NCI-H460 (cell line): ENCODE measurements at places on chromosomes 11 and 22. TPM values are rescaled to one million over a fixed set of nuclear protein-coding genes. Genes with fewer than 3 reads are reported as not detected.

GRCh38 chr11:7749456-7749855 lies 43.2 kb upstream of the OVCH2 start:
- no peak for DNase-seq

GRCh38 chr11:96288915-96289314 lies 54.1 kb downstream of the MAML2 start:
- no peak for DNase-seq

DNA sequence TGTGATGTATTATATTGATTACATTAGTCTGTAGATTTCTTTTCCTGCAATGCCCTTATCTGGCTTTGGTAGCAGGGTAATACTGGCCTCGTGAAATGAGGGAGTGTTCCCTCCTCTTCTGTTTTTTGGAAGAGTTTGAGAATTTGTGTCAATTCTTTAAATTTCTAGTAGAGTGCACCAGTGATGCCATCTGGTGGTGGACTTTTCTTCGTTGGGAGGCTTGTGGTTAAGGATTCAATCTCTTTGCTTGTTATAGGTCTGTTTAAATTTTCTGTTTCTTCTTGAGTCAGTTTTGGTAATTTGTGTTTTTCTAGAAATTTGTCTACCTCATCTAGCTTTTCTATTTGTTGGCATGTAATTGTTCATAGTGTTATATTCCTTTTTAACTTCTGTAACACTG lies 18.9 kb downstream of the SHANK3 start:
- no peak for DNase-seq

DNA sequence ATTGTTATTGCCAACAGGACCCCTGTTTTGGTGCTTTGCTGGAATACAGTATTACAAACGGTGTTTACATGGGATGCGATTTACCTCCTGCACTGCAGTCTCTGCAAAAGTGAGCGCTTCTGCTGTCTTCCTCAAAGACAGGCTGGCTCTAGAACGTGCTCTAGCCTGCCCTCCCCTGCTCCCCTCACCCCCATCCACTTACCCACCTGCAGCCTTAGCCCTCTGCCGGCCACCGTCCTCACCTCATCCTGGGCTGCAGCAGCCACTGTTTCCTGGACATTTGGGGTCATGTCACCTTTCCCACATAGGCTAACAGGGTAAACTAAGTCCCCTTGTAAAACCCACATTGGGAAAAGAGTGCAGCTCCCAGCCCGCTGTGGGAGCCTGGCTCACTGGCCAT lies 9.6 kb upstream of the PANX2 start:
- no peak for DNase-seq

DNA sequence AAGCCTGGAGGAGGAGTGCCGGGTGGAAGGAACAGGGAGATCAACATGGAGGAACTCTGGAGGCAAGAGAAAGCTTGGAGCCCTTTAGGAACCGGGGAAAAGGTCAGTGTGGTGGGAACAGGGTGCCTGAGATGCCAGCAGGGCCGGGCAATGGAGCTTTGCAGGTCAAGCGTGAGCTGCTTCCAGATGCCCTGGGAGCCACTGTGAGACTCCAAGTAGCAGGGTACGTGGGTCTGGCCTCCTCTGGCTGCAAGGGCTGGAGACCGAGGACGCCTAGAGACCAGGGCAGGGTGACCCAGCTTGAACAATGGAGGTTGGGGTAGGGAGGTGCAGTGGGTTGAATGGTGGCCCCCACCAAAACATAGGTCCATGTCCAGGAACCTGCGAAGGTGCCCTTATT lies 15.6 kb upstream of the EMID1 start:
- DNase-seq = no peak

DNA sequence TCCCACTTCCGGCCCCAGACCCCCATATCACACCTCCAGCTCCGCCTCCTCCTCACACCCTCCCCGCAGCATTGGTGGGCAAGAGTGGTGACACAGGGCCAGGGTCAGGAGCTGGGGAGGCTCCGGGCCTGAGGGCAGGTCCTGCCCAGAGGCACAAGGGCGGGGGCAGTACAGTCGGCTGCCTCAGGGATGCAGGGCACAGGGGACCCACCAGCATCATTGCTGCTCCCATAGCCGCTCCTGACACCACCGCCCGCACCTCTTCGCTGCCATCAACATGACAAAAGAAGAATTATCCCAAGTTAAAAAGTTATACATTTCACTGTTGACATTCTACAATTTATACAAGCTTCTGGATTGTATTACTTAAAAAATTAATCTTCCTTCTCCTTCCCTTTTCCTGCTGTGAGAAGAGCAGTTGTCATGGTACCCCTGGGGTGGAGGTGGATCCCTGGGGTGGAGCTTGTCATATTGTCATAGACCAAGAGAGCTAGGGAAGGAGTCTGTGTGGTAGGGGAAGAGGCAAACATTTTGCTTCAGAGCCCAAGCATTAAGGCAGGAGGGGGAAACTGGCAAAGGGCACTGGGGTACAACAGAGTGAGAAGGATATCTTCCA lies 4.1 kb downstream of the SBF2 start:
- no peak for DNase-seq

The SCGB1D1 gene
- total RNA-seq = not detected in 2 replicates

The ATG16L2 gene
- 3.8 and 5.1 TPM in 2 replicates for total RNA-seq

The EXPH5 gene
- total RNA-seq = 2.5 and 2.7 TPM in 2 replicates

GRCh38 chr11:126102436-126102981 lies 39.8 kb upstream of the CDON start:
- DNase-seq = no peak

GRCh38 chr11:73972620-73973449 lies 9.8 kb downstream of the UCP2 start:
- DNase-seq = no peak

The SAA4 gene
- not detected in 2 replicates for total RNA-seq

GRCh38 chr11:42802201-42802899 lies 509.4 kb upstream of the API5 start:
- no peak for DNase-seq

DNA sequence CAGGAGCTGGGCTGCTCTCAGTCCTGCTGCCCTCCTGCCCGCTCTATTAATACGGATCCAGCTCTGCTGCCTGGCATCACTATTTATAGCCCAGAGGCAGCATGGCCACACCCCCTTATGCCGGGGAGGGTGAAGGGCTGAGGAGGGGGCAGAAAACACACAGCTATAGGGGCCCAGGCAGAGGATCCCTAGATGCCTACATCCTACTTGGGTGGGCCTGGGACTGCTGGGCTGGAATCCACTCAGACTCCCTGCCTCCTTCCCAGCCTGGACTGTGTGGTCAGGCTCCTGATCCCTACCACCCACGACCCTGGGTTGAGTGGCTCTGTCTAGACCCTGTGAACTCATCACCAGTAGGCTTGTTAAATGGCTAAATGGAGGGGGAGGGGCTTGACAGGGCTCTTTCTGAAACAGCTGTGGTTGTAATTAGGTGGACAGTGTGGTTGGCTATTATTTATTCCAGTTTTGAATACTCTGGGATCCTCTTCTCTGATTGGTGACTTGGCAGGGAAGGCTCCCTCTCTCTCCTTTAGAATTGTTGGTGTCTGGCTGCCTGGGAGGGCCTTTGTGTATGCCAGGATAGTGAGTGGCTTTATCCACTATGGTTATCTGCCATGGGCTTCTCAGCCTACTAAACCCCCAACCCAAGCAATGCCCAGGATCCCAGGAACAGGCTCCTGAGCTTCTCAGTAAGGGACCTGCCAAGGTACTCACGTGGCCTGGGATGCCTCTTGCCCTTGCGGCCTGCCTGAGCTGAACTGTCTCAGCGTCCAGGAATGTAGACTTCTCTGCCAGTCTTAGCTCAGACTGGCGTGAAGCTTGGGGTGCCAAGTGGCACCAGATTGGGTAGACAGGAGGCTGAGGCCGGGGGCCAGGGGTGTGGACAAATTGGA lies 15.2 kb downstream of the PHLDB1 start:
- no peak for DNase-seq

- DNase-seq = no peak
Observed at GRCh38 chr22:30004694-30005093, 75.6 kb upstream of the HORMAD2 start.

The LRRC74B gene
- not detected in 2 replicates for total RNA-seq

The GRM5 gene
- not detected in 2 replicates for total RNA-seq

GRCh38 chr11:129959687-129960086 lies 42.9 kb downstream of the PRDM10 start:
- no peak for DNase-seq

- no peak for DNase-seq
Observed at GRCh38 chr22:38239101-38239761, 33.6 kb downstream of the TMEM184B start.

GRCh38 chr22:44385781-44386180 lies 73.0 kb upstream of the SHISAL1 start:
- no peak for DNase-seq

The LRRC4C gene
- 0.12 and 0.23 TPM in 2 replicates for total RNA-seq

DNA sequence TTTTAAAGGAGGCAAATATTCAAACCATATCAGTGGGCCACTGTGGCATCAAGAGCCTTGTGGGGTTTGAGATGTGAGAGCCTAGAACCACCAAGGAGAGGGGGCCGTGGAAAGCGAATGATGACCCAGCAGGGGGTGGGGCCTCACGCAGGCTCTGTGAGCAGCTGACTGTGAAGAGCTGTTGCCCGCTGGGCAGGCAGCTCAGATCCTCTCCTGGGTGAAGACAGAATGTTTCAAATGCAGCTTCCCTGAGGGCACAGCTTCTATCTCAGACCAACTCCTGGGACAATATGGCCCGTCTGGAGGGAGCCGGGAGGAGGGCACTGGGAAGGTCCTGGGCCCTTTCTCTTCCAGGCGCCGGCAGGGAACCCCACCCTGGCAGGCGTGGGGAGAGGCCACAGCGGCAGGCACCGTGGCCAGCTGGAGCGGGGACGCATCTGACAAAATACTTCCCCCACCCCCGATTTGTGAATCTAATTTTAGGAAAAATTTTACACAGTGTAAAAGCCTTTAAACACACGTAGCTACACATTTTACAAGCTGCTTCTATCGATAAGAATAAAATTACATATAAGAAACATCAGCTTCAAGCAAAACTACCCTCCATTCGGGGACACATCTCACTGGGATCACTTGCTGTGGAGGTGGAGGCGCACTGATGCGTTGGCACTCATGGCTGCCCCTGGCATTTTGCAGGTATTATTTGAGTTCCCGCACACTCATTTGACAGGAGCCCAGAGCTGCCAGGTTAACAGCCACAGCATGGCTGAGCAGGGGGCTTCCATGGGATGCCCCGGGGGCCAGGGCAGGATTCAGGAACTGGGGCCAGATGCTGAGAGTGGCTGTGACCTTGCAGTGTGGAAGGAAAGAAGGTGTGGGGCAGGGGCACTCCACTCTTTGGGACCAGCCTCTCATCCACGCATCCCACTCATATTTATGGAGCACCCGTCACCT lies 40.3 kb downstream of the PARVG start:
- no peak for DNase-seq

The MOGAT2 gene
- total RNA-seq = not detected in 2 replicates

DNA sequence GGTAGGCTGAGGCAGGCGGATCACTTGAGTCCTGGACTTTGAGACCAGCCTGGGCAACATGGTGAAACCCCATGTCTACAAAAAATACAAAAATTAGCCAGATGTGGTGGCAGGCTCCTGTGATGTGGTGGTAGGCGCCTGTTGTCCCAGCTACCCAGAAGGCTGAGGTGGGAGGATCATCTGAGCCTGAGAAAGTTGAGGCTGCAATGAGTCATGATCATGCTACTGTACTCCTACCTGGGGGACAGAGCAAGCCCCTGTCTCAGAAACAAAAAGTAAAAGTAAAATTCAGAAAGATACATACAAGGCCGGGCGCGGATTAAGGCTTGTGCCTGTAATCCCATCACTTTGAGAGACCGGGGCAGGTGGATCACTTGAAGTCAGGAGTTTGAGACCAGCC lies 6.3 kb downstream of the LDHAL6A start:
- DNase-seq = no peak

GRCh38 chr22:37128555-37129281 lies 19.2 kb upstream of the TMPRSS6 start:
- DNase-seq = no peak

GRCh38 chr11:118252688-118253087 lies 523 bp upstream of the MPZL3 start:
- DNase-seq = no peak

GRCh38 chr11:30990625-30991296 lies 378.8 kb downstream of the DCDC1 start:
- DNase-seq = no peak

GRCh38 chr11:100574894-100575769 lies 112.0 kb upstream of the ARHGAP42 start:
- peak; percentile 17 for DNase-seq

DNA sequence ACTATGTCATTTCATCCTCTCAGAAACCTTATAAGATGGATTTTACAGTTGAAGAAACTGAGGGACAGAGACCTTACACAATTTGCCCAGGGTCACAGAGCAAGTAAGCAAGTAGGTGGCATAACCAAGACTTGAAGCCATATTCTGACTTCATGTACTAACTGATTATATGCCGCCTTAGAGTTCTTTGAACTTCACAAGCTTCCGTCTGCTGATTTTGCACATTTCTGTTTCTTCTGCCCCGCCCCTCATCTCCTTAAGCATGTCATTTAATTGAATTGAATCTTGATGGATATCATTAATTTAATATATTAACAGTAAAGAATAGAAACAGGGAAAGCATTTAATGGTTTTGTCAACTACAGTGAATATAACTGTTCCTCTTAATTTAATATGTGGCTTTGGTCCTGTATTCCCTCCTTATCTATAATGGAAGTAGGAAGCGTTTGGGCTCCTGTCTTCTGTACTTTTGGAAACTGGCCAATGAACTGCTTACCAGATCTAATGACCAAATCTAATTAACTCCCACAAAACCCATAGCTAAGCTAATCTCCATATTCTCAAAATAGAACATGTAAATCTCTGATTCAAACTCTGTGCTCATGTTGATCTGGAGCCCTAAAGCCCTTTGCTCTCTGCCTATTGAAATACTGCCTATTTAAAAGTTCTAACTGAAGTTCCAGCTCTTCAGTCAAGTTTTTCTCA lies 30.4 kb downstream of the SIK2 start:
- no peak for DNase-seq

- no peak for DNase-seq
Observed at GRCh38 chr11:126438272-126438671, 82.8 kb downstream of the ST3GAL4 start.

GRCh38 chr11:32105871-32106560 lies 15.1 kb downstream of the RCN1 start:
- DNase-seq = no peak

The OR52A1 gene
- not detected in 2 replicates for total RNA-seq

The CRYBA4 gene
- not detected in 2 replicates for total RNA-seq

GRCh38 chr11:128522943-128523518 lies 64.3 kb downstream of the ETS1 start:
- no peak for DNase-seq

The AIFM3 gene
- total RNA-seq = 0.98 and 1.4 TPM in 2 replicates

GRCh38 chr11:2911785-2912391 lies 17.3 kb downstream of the PHLDA2 start:
- no peak for DNase-seq

GRCh38 chr11:70068950-70069349 lies 9.2 kb upstream of the ANO1 start:
- DNase-seq = no peak

GRCh38 chr22:29454276-29454675 lies 15.9 kb downstream of the RFPL1 start:
- DNase-seq = no peak
